ENCODE measurements at places on chromosomes 16 and 17.

- no peak for DNase-seq
Measured at GRCh38 chr17:51427856-51428255, 167.5 kb downstream of the UTP18 start.

DNA sequence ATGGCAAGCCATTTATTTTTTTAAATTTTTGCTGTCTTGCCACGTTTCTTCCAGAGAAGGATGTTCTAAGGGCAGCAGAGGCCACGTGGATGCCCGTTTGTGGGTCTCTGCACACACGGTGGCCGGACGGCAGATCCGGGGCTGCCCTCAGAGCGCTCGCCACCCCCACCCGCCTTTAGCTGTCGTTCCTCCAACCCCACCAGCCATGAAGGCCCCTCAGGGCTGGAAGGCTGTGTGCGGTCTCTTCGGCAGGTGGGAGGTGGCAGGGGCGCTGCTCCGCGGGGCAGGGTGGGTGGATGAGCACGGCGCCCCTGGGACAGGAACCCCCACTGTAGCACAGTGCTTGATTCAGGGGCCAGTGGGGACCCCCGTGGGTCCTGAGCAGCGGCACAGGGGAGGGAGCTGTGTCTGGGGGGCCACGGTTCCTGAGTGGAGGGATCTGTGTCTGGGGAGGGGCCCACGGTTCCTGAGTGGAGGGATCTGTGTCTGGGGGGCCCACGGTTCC lies 49.7 kb downstream of the ZFPM1 start:
- no peak for DNase-seq

DNA sequence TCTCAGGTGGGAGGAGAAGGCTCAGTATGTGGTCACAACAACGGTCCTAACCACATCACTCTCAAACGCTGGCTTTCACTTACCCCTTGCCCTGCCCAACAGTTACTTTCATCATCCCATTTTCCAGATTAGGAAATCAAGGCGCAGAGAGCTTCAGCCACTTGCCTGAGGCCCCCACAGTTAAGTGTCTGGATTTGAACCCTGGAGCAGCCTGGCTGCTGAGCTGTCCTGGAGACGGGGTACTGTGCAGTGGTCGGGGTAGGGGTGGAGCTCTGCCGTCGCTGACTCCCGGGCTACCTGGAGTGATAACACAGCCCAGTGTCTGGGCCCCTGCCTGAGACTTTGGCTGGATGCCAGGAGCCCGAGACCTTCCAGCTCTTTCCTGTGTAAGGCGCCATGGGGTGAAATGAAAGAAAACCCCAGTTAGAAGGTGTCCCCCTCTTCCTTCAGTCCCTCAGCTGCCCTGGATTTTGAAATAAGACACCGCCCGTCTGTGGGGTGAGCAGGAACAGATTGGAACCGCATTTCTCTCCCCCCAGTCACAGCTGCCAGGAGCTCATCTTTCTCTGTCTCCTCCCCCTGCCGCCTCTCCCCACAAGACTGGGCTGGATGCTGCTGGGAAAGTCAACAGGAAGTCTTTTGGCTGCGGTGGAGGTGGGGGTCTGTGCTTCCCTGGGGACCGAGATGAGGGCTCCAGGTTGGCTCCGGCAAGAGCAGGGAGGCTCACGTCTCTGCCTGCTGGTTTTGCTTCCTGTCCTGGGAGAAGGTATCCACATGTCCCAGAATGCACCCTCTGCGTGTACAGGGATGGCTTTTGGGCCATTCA lies 280.2 kb downstream of the SEC14L1 start:
- peak; percentile 67 for DNase-seq

DNA sequence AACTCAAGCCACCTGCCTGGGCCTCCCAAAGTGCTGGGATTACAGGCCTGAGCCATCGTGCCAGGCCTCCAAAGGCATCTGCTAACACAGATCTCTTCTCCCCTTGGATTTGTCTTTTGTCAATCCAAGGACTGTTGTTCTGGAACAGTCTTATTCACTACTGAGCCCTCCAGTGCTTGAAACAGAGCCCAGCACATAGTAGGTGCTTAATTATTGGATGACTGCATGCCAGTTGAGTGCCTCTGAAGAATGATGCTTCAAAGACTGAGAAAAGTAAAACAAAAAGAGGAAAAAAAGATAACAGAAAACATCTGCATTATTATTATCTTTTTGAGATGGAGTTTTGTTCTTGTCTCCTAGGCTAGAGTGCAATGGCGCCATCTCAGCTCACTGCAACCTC lies 1.7 kb upstream of the CRISPLD2 start:
- DNase-seq: no peak

DNA sequence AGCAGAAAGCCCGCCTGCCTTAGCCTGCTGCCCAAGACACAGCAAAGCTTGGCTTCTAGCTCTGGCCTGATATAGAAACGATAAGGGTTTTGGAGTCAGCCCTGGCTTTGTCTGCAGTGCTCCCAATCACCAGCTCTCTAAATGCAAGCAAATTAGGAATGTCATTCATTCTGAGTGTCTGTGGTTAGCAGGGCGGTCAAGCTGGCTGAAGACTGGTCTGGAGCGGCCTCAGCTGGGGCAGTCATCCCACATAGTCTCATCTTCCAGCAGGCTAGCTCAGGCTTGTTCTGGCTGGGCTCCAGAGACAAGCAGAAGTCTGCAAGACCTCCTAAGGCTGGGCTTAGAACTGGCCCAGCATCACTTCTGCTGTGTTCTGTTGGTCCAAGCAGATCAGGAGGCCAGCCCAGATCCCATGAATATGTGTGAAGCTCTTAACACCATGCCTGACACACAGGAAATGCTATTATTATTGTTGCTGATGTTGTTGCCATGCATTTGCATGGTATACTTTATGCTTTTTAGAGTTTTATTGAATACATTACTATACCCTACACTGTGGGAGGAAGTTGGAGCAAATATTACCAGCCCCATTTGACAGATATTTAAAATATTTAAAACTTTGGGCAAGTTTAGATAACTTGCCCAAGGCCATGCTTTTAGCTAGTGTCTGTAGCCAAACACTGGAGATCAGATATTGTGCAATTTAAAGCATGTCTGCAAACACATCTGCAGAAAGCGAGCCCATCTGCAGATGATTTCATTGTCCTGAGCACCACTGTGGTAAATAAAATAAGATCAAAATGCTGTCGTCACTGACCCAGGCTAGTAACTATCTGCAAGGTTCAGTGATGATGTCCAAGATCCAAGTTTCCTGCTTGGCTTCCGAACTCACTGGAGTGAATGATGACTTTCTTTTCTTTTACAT lies 24.8 kb downstream of the TMC7 start:
- DNase-seq: peak; percentile 69

DNA sequence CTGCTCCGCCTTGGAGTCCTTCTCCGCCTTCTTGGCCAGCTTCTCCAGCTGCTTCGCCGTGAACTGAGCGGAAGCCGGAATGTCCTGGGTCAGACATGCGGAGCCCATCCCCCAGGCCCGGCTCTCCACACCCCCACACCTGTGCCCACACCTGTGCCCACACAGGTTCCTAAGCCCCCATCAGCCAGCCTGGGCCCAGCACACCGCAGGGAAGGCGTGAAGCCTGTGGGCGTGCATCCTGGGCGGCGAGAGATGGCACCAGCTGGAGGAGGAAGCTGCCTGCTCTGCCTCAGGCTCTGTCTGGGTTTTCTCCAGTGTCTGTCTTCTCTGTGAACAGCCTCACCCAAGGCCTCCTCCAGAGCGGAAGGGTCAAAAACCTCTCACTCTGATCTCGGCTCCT lies 5.9 kb downstream of the CHMP1A start:
- DNase-seq: no peak

- no peak for DNase-seq
Measured at GRCh38 chr16:28192806-28193529, 18.8 kb downstream of the XPO6 start.

- no peak for DNase-seq
Measured at GRCh38 chr16:27720731-27721530, 171.0 kb downstream of the KATNIP start.

- no peak for DNase-seq
Measured at GRCh38 chr16:65634291-65634690, 512.4 kb upstream of the CDH11 start.

DNA sequence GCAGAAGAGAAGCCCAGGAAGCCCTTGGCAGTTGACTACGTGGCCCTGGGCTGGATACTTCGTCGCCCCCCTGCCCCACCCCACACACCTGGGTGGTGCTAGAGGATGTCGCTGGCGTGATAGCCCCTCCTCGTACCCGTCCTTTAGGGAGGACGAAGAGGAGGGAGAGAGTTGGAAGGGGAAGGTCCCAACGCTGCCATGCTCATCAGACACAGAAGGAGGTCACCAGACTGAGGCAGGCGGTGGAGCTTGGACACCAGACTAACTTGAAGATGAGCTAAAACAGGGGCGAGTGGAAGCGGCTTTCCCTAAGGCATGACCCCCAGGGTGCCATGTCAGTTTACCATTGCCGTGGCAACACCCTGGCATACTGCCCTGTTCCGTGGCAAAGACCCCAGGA lies 11.0 kb downstream of the AIPL1 start:
- DNase-seq: no peak

GRCh38 chr17:58088624-58089023 lies 5.4 kb downstream of the DYNLL2 start:
- DNase-seq: no peak

DNA sequence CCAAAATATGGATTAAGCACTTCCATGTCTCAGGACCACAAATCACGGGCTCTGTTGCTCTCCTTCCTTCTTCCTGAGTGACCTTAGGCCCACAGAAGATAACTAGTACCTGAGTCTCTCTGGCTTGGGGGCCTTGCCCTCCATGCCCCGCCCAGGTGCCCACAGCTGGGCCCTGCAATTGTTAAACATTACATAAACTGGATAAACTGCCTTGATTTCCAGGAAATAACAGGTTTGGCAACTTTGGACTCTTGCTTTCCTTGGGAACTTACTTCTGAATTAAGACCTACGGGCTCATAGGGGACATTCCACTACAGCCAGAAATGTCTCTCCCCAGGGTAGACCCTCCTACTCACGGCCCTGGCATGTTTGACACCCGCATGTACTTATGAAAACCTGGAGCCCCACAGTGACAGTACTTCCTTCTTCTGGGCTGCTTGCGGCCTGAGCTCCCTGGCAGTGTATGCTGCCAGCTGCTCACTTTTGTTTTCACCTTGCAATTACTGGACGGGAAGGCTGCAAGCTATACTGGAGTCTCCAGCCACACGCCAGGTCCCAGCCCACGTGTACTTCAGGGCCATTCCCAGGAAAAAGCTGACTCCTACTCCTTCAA lies 2.3 kb upstream of the UBALD2 start:
- DNase-seq: no peak
